ENCODE measurements at places on chromosomes 7 and 10.

DNA sequence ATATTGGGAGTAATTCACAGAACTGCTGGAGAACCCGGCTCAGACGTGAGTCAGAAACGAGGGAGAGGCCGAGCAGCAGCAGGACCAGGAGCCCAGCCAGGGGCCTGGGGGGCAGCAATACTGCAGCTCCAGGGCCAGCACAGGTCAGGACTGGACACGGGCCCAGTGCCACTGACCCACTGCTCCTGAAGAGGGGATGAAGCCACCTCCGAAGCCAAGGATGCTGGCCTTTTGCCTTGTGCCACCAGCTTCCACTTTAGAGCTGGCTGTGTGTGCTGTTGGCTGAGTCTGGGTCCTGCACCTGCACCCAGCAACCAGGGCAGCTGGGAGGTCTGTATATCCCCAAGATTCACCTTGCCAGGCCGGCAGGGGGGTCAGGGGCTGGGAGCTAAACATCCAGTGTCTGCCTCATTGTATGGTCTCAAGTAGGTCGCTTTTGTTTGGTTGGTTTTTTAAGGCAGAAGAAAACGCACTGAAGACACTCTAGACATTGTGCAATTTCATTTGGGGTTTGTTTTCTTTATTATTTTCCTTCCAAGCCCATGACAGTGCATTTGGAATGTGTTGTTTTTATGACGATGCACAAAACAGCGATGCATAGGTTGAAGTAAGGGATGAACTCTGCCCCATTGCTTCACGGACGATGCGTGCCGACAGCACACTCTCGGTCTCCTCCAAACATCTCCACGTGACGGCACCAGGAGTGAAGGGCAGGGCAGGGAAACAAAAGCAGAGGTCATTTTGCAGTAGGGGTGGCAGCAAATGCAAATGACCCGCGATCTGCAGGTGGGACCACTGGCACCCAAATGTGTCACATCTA lies 27.7 kb upstream of the INSIG1 start:
- DNase-seq: no peak

GRCh38 chr10:33189363-33189762 lies 145.1 kb downstream of the NRP1 start:
- DNase-seq: no peak

GRCh38 chr7:100626530-100627237 lies 14.3 kb downstream of the MOSPD3 start:
- peak; percentile 16 for DNase-seq

- DNase-seq: no peak
These were observed 32.1 kb downstream of the ASB4 start for GRCh38 chr7:95517870-95518269.

DNA sequence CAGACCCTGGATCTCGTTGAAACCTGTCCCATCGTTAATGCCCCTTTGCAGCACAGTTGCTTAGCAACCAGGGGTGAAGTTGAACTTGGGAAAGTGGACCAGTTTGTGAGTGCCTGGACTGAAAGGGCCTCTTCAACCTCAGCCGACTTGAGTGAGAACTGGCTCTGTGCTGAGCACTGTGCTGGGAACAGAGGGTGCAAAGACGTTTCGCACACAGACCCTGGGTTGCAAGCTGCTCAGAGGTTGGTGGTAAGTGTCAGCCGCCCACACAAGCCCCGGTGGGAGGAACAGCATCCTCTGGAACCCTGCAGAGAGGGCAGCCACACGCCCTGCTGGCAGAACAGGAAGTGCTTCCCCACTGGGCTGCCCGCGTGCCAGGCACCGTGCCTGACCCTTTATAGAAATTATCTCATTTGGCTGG lies 89.2 kb downstream of the CARD11 start:
- DNase-seq: no peak

- DNase-seq: no peak
These were observed 16.4 kb downstream of the FZD1 start for GRCh38 chr7:91280604-91281003.

GRCh38 chr10:103696411-103697145 lies 158.8 kb downstream of the SH3PXD2A start:
- peak; percentile 44 for DNase-seq

- no peak for DNase-seq
These were observed 11.5 kb downstream of the FOXL3 start for GRCh38 chr7:301291-302053.

DNA sequence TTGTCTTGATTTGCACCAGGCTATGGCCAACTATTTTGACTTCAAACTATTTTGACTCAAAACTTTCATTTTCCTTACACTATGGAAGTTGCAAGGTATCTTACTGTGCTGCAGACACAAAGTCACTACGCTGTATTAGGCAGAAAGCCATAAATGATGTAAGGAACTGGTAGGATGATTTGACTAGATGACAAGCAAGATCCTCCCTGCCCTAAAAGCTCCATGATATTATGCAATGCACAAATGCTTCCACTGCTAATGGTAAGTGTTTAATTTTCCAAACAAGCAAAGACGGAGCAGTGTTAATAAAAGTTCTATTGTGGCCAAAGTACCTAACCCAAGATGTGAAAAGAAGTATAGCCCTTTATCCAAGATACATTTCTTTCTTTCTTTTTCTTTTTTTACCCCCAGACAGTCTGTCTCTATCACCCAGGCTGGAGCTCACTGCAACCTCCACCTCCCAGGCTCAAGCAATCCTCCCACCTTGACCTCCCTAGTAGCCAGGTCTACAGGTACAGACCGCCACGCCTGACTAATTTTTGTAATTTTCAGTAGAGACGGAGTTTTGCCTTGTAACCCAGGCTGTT lies 98.2 kb downstream of the ANK3 start:
- no peak for DNase-seq

DNA sequence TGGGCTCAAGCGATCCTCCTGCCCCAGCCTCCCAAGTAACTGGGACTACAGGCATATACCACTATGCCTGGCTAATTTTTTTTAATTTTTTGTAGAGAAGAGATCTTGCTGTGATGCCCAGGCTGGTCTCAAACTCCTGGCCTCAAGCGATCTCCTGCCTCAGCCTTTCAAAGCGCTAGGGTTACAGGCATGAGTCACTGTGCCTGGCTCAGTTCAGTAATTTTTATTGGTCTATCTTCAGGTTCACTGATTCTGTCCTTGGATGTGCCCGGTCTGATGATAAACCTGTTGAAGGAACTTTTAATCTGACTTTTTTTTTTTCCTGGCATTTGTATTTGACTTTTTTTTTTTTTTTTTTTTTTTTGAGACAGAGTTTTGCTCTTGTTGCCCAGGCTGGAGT lies 40.1 kb upstream of the STRIP2 start:
- DNase-seq: no peak

DNA sequence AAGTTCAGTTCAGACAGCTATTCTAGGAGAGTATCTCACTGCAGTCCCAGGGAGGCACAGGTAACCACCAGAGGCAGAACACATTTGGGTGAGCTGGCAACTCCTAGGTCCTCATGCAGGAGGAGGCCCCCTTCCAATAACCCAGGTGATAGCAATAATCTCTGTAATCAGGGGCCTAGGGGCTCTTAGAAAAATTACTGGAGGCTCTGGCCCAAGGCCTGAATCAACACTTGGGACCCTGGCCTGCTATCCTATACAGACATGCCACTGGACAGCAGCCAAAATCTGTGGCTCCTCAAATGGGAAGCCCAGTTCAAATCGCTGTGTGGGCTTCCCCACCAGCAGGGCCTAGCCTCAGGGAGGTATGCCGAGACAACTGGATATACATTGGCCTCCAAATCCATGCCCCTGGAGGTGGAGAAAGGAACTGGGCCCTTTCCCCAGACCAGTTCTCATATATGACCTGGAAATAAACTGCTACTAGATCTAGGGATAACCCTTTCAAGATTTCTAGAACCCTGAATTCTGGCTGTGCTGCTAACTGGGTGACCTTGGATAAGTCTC lies 1.6 kb downstream of the AVPI1 start:
- DNase-seq: no peak

DNA sequence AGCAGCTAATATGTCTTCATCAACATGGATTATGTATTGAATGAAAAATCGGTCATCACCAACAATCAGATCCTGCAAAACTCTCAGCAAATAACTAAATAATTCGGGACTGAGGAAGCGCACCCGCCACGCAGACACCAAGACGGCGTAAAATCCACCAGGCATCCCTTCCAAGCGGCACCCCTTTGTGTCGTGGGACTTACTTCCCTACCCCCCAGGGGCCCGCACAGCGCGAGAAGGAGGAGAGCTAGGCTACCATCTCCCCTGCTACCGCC lies 721 bp downstream of the ARL3 start:
- no peak for DNase-seq

GRCh38 chr7:126820925-126821324 lies 431.8 kb downstream of the GRM8 start:
- DNase-seq: no peak

GRCh38 chr10:6086375-6087233 lies 2.2 kb upstream of the RBM17 start:
- peak; percentile 38 for DNase-seq

- no peak for DNase-seq
These were observed 225.3 kb upstream of the PRSS1 start for GRCh38 chr7:142523821-142524460.

DNA sequence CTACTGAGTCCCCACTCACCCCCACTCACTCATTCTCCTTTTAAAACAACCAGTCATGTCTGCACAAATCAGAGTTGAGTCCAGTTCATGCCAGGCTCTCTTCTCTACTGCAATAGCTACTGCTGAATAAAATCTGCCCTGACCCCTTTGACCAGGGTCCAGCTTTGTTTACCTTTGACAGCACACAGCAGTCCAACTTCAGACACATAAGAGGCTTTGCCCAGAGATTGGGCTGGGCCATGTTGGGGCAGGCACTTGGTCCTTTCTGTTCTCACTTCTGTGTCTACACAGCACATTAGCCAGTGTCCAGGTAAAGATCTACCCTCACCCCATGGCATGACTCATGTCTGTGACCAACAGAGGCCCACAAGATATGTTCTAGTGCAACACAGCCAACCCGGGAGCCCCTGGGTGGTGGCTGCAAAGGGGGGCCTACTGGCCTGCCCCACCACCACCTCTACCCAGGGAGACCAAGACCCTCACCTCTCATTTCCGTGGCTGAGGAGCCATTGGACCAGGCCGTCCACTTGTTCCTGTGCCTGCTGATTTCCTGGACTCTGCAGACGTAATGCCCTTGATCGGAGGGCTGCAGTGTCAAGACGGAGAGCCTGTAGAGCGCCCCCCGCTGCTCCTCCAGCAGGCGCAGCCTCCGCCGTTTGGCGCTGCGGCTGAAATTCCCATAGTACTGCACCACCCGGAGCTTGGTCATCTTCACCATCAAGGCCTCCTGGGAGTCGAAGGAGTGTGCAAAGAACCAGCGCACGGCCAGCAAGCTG lies 8.0 kb downstream of the VSTM4 start:
- no peak for DNase-seq

- DNase-seq: no peak
These were observed 272.9 kb upstream of the ZWINT start for GRCh38 chr10:56633876-56634452.

DNA sequence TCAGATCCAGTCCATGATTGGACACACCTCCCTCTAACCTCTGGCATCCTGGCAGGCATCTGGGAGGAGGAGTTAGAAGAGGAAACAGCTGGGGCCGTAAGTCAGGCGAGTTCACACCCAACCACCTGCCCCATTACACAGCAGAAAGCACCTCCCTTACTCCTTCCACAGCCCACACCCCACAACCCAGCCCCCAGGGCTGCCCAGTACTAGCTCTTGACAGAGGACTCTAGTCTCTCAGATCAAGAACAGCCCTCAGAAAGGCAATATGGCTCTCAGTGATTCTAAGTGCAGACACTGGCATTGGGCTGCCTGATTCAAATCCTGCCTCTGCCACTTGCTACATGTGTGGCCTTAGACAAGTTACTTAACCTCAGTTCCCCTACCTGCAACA lies 34.1 kb downstream of the KCNMA1 start:
- no peak for DNase-seq

- DNase-seq: no peak
These were observed 67.8 kb upstream of the ATP6V0A4 start for GRCh38 chr7:138865843-138866242.

DNA sequence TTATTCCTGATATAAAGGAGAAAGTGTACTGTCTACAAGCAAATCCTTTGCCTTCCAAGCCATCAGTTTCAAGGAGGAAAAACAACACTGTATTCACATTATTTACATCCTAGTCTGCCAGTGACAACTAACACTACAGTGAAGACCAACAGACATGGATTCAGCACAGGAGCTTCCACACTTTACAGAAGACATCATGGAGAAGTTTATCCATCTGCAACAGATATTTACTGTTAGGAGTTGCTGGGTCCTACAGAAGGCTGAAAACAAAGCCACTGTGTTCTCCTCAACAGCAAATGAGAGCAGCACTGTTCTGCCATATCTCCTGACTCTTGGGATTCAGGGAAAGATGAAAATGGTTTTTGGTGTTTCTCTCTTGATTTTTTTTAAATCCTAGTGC lies 31.9 kb downstream of the NAPEPLD start:
- DNase-seq: no peak

DNA sequence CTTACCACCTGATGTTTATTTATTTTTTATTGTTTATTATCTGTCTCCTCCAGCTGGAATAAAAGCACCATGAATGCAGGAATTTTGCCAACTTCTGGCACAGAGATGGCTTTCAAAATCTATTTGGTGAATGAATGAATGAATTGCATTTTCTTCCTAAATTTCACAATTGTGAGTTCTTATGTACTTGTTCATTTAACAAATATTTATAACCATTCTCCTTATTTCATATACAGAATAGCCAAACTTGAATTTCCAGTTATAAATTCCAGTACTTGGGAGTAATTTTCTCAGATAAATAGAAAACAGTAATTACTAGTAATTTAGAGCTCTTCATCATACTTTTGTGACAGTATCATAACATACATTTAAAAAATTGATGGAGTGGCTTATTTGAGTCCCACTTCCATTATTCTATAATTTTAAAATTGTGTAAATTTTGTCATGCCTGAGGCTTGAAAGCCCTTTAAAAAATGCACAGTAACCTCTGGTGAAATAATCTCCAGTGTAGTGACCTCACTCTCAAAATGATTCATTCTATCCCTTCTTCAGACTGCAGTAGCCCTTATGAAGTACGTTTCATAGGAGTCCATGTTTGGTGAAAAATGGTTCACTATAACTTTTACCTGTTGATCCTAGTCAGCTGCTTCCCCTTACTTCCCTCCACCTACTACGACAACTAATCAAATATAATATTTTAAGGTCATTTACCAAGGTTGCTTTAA lies 40.0 kb upstream of the SRI start:
- no peak for DNase-seq

DNA sequence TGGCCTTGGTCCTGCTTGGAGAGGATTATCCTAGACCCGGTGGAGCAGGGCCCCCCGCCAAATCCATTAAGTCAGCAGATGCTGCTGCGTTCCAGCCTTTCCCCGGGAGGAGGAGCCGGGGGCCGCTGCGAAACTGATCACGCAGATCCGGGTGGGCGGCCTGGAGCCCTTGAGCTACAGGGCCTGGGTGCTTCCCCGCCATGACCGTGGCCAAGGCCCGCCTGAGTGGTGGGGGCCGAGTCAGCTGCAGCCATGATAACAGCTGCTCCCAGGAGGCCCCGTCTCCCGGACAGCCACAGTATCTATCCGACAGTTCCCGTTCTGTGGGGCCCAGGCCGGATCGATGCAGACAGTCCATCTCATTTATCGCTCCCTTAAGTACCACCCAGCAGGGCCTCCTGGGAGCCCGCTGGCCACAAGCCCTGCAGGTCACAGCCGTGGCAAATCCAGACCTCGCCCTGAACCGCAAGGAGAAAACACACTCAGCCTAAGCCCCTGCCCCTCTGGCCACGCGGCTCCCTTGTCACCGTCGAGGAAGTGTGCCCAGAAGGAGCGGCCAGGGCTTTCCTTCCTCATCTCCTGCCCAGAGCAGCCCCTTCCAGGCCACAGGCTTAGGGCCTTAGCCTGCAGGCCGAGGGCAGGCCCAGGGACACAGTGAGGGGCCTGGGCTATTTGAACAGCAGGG lies 34.4 kb upstream of the SLC29A4 start:
- DNase-seq: peak; percentile 68

- no peak for DNase-seq
These were observed at the start of gene ACTL6B for GRCh38 chr7:100655908-100656674. Gene ACTL6B, minus strand, starts transcription at chr7:100656448. Its CDS starts 94 bp downstream, at chr7:100656354.
